Stimulated activated CD8-positive, alpha-beta memory T cell treated with anti-CD3 and anti-CD28 coated beads, Interleukin-7, amount 100 ng/mL, for 48 hours (primary cell): ENCODE measurements at places on chromosomes 2 and 18.

GRCh38 chr2:56248965-56249742, 65.4 kb downstream of the CCDC85A start:
- DNase-seq: no peak

DNA sequence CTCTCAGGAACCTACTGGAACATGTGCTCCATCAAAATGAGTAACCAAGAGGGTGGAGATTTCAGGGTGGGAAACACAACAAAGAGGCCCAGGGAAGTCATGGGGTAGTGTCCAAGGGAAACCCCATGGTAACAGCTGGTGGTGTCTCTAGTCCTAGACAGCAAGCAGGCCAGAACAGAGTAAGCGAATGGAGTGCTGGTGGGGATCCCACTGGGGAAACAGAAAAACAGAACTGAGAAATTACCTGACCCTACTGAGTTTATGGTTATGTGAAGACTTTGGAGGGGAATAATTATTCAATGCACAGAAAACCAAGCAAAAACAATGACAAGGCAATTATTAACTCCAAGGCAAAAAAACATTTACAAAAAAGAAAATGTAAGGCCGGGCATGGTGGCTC, 16.9 kb downstream of the ERCC3 start:
- DNase-seq: no peak

DNA sequence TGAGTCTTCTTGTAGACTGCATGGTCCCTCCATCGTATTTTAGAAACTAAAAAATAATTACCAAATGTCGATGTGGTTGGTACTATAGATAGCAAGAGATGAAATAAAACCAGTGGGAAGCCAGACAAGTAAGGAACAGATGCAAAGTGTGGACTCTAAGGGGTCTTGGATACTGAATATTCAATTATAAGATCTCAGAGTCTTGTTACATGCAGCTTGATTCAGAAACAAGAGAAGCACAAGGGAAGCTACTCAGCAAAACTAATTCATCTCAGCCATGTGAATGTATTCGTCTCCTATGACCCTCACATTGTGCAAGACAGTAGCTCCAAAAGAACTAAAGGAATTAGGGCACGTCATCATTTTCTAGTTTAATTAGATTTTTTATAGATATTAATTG, 80.9 kb downstream of the CDH20 start:
- DNase-seq: no peak

DNA sequence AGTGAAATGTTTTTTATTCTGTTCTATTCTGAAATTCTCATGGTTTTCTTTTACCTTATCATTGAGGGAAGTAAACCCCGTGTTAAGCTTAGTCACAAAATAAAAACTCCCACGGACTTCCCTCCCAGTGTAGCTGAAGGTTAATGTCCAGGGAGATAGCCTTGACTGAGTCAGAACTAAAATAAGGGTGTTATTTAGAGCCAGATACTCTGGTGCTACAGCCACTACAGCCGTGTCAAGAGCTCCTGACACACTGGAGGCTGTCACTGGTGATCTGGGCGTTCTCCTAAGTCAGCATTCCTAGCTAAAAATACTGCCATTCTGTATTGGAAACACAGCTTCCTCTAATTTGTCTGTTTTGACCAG, 82.0 kb upstream of the RANBP2 start:
- DNase-seq: no peak

DNA sequence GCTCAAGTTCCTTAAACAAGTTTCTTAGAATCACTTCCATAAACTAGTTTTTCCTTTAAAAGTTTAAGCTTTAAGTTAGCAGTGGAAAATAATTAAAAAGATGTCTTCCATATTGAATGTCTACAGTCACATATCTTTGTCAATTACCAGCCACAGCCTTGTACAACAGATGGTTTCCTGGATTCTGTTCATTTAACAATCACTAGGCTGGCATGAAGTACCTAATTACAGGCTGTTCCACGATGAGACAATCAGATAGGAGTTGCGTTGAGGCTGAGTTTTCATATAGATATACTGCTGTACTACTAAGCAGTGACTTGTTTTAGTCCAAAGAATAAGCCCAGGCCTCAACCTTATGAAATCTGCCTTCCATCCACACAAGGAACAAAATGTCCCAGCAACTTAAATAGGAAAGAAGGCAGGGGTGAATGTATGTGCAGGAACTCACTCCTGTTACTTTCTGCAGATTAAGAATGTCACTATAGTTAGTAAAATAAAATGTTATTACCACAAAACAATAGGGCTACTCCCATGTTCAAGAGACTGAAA, 131.0 kb downstream of the ZAP70 start:
- DNase-seq: no peak

DNA sequence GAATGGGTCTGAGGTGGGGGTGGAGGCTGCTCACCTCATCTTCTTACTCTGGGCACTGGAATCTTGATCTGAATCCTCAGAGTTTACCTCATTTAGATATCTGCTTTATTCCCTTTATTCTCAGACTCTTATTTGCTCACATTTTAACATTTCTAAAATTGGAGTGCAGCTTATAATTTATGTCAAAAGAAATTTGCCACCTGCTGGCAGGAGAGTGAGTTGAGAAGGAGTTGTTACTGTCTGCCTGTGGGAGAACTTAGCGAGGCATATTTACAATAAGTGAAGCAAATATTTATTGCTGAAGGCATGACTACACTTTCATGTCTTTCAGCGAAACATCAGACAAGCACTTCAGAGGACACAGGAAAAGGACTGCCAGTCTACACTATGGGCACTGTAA, 16.4 kb upstream of the KIAA2012 start:
- no peak for DNase-seq

GRCh38 chr2:29311458-29311857, 196.2 kb downstream of the CLIP4 start:
- no peak for DNase-seq

DNA sequence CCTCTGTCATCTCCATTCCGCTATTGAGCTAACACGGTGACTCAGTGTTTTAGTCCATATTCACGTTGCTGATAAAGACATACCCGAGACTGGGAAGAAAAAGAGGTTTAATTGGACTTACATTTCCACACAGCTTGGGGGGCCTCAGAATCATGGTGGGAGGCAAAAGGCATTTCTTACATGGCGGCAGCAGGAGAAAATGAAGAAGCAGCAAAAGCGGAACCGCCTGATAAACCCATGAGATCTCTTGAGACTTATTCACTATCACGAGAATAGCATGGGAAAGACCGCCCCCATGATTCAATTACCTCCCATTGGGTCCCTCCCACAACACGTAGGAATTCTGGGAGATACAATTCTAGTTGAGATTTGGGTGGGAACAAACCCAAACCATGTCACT, 22.6 kb upstream of the CXXC1 start:
- no peak for DNase-seq

- DNase-seq: no peak
Measured at GRCh38 chr2:120436460-120436739, 90.5 kb downstream of the INHBB start.
